Urinary bladder (tissue), 4 donors: ENCODE measurements at places on chromosomes 1 and 21.

DNA sequence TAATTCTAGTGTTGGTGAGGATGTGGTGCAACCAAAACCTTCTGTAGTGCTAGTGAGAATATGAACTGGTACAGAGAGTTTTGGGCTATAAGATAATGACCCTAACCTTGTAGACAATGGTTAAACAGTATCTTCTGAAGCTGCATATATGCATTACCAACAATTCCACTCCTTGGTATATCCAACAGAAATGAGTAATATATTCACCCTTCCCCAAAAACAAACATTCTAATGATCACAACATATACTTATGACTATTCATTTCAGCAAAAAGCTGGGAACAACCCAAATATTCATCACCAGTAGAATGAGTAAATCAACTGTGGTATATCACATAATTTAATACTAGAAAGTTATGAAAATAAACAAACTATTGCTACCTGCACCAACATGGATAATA, 39.6 kb upstream of the DPYD start:
- no peak for DNase-seq

- no peak for DNase-seq
These were observed 84.4 kb downstream of the CATSPERE start for GRCh38 chr1:244545511-244545910.

DNA sequence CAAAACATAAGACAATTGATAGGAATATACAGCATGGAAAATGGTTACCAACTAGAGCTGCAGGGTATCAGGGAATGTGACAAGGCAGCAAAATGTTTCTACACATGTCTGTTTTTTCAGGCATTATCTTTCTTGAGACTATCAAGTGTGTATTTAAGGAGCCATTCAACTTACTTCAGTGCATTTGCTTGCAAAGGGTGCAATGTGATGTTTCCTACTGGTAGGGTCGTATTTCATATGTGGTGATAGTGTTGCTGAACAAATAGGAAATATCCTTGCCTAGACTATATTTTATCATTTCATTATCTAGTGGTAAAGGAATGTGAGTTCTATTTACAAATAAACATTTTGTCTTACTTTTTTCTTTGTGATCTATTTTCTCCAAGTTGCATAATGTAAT, 42.4 kb downstream of the PTPRC start:
- DNase-seq = no peak

DNA sequence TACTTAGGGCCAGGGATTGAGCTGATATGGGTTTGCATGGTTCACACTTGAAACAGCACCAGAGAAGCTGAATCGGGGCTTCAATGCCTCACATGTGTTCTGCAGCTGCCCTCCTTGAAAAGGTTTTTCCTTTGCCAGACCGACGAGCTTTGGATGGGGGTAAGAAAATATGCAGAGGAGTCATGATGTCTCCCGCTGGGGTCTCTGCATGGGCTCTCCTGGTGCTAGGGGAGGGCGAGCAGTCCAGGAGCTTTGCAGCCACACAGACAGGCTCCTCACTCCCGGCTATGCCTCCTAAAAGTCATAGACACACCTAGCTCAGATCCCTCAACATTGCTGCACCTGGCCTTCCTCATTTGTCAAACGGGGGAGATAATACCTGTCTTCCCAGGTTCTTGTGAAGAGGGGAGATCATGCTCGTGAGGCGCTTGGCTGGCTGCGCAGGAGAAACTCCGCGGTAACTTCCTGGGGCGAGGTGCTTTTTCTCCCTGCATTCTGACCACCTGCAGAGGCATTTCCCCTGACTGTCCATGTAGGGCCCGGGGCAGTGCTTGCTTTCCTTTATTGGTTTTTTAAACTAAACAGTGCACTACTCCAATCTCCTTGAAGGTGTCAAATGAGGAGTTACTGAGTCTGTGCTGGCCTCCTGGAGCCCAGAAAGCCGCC, 112.4 kb downstream of the PLXNA2 start:
- DNase-seq = no peak

GRCh38 chr1:82405333-82405732, 604.6 kb downstream of the ADGRL2 start:
- no peak for DNase-seq

GRCh38 chr1:28087614-28088167, 719 bp downstream of the EYA3 start:
- no peak for DNase-seq

DNA sequence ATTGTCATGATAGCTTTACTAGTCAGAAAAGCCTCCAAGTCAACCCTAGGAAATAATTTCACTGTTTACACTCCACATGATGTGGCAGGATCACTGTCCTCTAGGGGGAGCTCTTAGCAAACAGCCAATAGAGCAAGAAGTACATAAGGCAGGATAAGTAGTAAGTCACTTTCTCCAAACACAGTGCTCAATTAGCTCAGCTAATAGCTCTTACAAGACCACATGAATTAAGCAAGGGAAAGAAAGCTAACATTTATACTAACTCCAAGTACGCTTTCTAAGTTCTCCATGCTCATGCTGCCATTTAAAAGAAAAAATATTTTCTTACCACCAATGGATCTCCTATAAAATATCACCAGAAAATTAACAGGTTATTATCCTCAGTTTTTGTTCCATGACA, 66.9 kb upstream of the LRIF1 start:
- DNase-seq = no peak

GRCh38 chr1:64553285-64553684, 83.4 kb downstream of the CACHD1 start:
- no peak for DNase-seq

DNA sequence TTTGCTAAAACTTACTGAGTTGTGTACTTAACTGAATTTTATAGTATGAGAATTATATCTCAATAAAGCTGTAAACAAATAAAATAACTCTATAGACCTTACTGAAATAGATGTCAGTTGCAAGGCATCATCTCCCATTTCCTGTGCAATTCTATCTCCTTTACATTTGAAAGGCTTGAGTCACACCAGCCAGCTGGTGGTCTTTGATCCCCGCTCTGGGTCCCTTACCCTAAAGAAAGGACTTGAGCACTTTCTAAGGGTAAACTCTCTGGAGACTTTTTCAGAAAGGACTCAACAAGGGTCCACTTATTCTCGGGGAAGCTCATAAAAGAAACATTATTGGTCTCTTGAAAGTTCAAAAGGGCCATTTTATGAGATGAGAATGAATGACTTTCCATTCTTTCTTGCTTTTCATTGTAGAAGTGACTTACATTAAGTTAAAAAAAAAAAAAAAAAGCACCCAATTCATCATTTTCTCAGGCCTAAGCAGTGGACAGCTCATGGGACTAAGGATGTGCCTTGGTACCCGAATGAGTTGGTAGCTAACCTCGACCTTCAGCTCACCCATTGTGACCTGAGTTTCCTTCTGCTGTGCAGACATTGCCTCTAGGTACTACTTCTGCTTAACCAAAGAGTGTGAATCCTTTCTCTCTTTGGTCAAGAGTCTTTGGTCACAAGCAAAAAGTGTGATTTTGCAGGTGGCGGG, 147.0 kb upstream of the COA6 start:
- no peak for DNase-seq

DNA sequence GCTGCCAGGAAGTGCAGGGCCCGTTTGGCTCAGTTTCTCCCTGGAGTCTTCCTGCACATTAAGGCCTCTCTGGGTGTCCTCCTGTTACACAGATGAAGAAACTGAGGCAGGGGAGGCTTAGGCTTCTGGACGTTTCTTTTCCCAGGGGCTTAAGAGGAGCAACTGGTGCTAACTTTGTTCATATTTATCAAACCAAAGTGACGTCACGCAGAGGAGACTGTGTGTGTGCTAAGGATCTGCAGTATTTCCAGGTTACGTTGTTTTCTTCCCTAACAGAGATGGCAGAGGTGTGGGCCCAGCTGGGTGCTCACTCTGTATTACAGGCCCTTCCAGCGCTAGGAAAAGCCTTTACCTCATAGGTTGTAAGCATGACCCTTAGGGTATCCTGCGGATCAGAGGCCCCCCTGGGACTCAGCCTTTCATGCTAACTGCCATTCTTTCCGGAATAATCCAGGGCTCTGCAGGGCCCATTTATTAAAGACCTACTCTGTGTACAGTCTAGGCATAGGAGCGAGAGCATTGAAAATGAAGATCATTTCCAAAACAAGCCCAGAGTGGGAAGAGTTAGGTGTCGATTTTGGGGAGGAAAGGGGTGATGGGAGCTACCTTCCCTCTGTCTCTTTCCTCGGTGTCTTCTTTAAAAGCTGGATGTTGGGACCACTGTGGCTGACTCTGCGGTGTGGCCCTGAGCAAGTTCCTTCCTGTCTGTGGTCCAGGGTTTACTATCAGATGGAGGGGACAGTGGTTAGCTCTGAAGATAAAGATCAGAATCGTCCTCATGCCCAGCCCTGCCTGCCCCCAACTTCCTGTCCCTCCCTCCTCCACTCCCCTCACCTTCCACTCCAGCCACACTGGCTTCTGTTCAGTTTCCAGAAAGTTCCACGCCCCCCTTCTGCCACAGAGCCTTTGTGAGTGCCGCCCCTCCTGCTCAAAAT, 4.6 kb downstream of the AGTRAP start:
- DNase-seq = no peak

DNA sequence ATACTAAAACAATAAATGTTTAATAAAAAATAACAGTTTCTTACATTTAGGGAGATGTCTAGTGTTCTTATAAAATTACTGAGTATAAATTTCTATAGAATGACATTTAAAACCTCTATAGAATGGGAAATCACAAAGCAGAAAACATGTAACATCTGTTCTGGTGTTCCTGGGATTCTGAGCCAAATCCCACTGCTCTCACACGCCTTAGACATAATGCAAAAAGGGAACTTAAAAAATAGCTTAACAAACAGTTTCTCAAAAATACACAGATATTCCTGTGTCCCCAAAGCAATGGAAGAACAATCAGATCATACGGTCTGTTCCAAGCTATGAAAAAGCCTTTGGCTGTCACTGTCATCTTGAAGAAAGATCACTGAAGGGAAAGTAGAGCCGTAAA, 27.0 kb upstream of the ZNF124 start:
- no peak for DNase-seq

DNA sequence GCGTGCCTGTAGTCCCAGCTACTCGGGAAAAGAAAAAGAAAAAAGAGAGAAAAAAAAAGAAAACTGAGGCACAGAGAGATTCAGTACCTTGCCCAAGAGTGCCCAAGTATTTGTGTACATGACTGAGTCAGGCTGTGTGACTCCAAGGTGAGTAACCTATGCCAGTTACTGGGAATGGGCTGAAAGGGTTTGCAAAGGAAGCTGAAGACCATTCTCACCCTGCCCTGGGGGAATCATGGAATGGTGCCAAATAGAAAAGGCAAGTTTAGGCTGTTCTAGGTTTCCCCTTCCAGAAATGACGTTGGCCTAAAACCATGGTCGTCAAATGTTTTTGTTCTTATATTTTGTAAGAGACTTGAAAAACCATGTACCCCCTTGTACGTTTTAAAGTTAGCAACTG, 37.9 kb upstream of the LRIG2 start:
- no peak for DNase-seq

DNA sequence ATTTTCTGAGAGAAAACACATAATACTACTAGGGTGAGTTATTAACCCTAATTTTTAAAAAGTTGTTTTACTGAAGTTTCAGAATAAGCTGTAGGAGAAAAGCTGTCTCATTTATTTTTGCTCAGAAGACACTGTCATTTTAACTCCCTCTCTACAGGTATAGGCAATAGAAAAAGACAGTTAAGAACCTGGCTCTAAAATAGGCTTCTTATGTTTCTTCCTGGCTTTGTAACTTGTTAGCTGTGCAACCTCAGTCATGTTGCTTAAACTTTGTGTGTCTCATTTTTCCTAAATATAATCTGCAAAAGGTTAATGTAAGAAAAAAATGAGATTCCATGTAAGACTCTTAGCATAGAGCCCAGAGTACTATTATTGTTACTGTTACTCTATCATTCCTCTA, 64.4 kb downstream of the TTLL7 start:
- no peak for DNase-seq

GRCh38 chr1:235199441-235199840, 38.4 kb upstream of the RBM34 start:
- no peak for DNase-seq

GRCh38 chr1:75559800-75560199, 51.1 kb downstream of the SLC44A5 start:
- no peak for DNase-seq

GRCh38 chr1:58857680-58858673, 74.1 kb upstream of the JUN start:
- no peak for DNase-seq

DNA sequence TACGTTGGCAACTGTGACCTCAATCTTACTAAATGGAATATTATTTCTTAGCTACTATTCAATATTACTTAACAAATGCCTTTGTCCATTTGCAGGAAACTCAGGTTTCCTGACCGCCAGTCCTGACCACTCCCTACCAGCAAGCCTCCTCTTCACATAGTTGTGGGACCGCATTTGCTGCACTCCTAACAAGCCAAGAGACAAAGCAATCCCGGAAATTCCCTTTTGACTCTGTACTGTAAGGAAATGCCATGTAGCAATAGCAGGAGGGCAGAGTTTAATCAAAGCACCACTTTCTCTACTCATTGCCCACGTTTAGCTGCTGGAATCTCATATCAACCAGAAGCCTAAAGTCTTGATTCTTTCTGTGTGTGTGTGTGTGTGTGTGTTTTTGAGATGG, 28.1 kb upstream of the ACBD6 start:
- DNase-seq = no peak

GRCh38 chr1:52582116-52582696, 20.0 kb upstream of the GPX7 start:
- no peak for DNase-seq

DNA sequence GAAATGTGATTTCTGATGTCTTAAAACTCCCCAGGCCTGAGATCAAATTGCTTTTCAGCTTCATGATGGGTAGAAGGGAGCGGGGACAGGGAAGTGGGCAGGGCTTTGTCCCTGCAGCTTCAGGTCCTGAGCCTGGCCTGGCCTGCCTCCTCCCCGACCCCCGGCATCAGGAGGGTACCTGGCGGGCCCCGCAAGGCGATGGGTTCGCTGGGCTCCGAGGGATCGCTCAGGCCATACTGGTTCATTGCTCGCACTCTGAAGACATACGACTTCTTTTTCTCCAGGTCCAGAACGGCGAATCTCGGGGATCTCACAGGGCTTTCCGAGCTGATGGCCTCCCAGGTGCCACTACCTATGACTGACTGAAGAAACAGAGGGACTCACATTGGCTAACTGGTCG, 25.5 kb downstream of the MYOM3 start:
- DNase-seq = no peak

DNA sequence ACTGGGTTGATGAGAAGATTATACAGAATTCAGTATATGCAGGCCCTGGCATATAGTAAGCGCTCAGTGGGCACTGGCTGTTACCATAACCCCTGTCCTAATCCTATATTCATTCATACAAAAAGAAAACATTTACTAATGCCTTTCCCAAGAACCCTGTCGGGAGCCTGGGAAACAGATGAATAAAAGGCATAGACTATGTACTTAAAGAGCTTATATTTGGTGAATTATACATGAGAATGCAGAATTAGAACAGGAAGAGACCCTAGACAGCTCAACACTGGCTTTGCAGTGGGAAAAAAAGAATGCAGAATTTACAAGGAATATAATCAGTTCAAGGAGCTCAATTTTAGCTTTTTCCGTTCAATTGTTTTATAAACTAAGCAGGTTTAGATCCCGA, 10.9 kb downstream of the AK2 start:
- DNase-seq = no peak

GRCh38 chr1:205227584-205228013, at the start of gene TMCC2:
Gene TMCC2, plus strand, starts transcription at chr1:205227946. Its CDS starts 619 bp downstream, at chr1:205228565.
- peak; percentile 84 for DNase-seq

- DNase-seq = no peak
These were observed 298.7 kb upstream of the ESRRG start for GRCh38 chr1:217021956-217022355.

GRCh38 chr1:222068937-222069336, 327.0 kb upstream of the DUSP10 start:
- DNase-seq = no peak

- DNase-seq = no peak
These were observed 28.8 kb downstream of the BTG3 start for GRCh38 chr21:17583898-17584297.
